Stimulated activated CD4-positive, alpha-beta T cell treated with anti-CD3 and anti-CD28 coated beads, Interleukin-1b, Interleukin-23, amount 100 ng/mL, for 4 hours (primary cell): ENCODE measurements at places on chromosomes 7 and 10.

- DNase-seq = no peak
Measured at GRCh38 chr10:28878236-28878970, 201.1 kb downstream of the BAMBI start.

DNA sequence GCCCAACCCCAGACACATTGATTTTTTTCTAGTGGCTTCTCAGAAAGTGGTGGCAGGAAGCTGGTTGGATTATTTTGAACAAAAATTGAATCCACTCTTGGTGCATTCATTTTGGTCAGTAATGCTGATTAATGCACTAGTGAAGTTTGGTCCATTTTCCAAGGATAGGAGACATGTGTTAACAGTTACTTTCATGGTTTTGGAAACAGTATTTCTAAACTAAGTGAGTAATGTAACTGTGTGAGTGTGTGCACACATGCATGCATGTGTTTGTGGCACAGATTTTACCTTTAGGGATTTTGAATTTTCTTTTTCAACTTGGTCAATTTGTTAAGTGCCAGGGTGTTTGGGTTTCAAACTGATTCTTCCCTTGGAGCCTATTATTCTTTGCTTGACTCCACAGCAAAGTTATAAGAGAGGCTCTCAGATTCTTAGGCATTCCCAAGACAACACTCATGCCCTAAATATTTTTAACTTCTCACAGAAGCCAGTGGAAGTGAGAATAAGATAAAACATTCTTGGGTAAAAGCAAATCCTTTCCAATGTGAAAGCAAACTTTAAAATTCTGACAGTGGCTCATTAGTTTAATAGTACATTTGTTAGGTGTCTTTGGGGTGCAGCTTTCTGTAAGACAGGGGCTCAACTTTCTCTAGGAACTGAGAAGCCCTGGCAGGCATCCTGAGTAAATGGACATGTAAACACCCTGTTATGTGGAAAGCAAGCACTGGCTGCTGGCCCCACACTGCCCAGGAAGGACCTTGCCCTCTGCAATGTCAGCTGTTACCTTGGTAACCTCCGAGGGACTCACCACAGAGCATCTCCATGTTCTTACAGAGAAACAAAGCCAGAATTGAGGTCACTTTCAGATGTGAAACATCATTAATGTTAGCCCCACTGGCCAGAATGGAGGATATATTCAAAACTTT lies 68.4 kb downstream of the ASAH2B start:
- no peak for DNase-seq

DNA sequence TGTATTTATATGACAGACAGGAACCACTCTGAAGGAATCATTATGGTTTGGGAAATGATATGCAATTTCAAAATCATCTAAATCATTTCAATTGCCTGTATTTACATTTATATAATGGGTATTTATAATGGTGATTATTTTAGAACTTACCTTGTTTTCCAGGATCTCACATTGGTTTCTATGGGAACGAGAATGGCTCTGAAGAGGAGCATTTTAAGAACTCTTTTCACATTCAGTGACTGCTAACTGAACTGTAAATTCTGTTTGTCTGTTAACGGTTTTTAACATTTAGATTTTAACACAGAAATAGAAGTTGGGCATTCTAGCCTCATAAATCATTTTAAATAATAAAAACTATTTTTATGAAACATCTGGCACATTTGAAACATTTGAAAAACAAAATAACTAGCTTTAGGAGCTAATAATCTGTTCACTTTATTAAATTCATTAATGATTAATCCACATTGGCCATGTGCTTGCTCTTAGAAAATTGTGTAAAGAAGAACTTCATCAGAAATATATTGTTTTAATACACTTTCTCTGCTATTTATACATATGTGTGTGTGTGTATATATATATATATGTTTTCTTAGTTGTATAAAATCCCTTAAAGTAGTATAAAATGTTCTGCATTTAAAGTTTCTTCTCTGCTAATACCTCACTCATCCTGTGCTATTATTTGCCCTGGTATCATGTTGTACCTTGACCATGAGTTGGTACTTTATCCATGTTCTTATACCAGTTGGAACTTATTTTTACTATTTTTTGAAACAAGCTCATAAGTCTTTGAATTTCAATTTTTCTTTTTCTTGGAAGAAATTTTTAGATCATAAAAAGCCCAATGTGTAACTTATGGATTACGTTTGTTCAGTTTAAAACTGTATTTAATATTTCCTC lies 8.7 kb upstream of the SEM1 start:
- no peak for DNase-seq

DNA sequence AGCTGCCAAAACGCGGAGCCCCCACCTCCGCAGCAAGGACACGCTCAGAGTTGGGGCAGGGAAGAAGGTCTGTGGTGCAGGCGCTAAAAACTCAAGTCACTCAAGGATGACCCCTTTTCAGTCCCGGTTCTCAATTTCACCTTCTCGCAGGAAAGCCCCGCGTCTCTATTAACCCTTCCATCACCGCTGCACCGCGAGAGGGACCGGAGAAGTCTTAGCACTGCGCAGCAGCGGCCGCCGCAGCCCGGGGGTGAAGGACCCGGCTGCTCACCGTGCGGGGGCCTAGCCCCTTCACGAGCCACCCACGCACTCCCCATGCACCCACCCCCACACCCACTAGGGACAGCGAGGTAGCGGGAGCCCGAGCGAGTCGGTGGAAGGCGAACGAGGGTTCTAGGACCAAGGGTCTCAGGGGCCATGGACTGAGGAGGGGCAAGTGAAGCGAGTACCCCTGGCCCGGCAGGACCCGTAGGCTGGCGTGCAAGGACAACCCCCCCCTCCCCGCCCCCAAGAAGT lies 162.9 kb downstream of the SH3PXD2A start:
- DNase-seq = no peak

GRCh38 chr7:95715274-95715673 lies 57.1 kb upstream of the DYNC1I1 start:
- no peak for DNase-seq

GRCh38 chr7:97090761-97091353 lies 26.6 kb upstream of the SDHAF3 start:
- DNase-seq = no peak

GRCh38 chr7:51517187-51517586 lies 200.6 kb upstream of the COBL start:
- DNase-seq = no peak

- no peak for DNase-seq
Measured at GRCh38 chr10:132659206-132660091, 121.9 kb downstream of the INPP5A start.
